ENCODE measurements at places on chromosomes 11 and 22.

GRCh38 chr11:14942745-14943144 is 29.4 kb downstream of the CALCA start:
- no peak for DNase-seq

GRCh38 chr22:23233752-23234408 is 53.6 kb downstream of the BCR start:
- DNase-seq: no peak

DNA sequence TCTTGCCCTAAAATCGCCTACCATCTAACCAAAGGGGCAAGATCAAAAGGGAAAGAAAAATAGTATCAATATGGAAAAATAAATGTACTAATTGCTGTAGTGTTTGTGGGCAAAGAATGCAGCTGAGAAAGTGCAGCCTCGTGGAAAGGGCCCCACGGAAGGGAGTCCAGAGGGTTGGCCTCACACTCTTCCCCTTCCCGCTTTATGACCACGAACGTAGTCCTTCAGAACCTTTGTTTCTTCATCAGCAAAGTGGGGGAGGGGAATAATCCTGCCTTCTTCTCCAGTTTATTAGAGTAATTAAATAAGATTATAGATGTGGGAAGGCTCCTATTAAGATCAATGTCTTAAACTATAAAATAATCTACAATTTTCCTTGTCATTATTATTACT is 41.0 kb downstream of the FLI1 start:
- no peak for DNase-seq

DNA sequence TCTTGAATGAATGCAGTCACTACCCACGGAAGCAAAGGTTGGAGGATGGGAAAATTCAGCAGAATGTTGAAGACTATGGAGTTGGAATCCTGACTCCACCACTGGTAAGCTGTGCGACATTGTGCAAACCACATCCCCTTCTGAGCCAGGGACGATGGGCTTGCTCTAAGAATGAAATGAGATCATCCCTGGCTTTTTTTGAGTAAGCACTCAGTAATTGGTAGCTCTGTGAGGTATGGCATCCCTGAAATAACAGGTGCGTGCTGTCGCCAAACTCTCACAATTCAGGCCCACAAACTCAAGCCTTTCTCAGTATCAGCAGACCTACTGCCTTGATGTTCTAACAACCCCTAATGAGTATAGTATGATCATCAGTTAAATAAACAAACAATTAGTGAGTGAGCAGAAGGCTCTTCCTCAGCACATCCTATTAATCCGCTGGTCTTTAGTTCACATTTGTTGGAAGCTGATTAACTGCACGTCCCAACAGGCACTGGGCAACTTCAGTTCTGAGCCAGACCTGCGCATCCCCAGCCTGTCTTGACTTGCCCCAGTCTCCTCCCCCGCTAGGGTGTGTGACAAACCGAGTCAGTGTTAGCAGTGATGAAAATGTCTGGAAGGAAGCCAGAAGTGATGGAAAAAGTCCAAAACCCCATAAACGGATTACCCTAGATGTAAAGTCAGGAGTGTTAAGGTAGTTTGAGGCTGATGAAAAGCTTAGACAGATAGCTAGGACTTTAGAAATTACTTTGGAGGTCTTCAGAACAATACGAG is 235.5 kb downstream of the GRIK4 start:
- no peak for DNase-seq

GRCh38 chr11:6931146-6931713 is 5.0 kb downstream of the ZNF215 start:
- no peak for DNase-seq

- DNase-seq: no peak
These were observed 35.3 kb downstream of the MED15 start for GRCh38 chr22:20542736-20543135.

GRCh38 chr11:63694596-63694995 is 13.3 kb downstream of the RTN3 start:
- DNase-seq: no peak

DNA sequence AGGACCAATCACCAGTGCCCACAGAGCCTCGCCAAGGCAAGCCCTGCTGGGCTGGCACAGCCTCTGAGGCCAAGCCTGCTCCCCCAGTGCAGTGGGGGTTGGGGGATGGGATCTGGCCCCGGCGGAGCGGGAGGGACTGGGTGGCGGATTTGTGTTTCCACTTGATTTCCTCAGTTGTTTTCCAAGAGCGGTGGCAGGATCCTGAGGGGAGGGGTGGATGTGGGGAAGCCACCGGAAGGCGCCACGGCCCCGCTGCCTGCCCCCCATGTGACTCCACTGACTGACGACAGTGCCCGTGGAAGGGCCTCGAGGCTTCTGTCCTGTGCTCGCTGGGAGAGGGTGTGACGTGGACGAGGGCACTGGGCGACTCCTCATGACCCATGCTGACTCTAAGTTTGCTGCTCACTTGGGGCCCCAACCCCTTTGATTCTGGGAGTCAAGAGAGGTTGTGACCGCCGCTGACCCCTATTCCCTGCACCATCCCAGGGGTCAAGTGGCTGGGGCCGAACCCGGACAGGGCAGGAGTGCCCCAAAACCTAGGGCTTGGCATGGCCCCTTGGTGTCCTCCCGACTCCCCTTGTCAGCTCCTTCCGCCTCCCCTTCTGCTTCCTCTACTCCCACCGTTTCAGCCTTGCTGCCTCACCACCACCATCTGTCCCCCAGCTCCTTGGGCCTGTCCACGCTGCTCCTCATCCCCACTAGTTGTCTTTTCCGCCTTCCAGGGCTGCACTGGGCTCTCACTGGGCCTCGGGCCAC is 23.5 kb upstream of the PICK1 start:
- DNase-seq: no peak

GRCh38 chr22:42937164-42937843 is 77.6 kb downstream of the PACSIN2 start:
- no peak for DNase-seq

All from NCI-H187 (cell line).